Brain (organoid and tissue), 16 donors: ENCODE measurements at places on chromosomes 4 and X.

DNA sequence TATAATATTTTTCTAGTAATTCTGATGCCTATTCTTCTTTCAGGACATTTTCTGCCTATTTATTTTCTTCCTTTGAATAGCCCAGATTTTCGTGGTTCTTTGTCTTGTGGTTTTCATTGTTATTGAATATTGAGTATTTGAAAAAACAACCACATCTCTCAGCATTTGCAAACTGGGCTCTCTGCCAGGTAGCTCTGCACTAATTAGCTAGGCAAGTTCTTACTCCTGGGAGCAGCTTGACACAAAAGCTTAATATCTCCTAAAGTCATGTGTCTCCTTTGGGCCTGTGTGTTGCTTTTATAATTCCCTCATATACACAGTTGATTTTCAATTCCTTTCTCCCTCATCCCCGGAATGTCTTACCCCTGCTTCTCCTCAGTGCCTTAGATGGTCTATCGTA is 413.5 kb upstream of the GRIA3 start:
- DNase-seq = peak; percentile 56

DNA sequence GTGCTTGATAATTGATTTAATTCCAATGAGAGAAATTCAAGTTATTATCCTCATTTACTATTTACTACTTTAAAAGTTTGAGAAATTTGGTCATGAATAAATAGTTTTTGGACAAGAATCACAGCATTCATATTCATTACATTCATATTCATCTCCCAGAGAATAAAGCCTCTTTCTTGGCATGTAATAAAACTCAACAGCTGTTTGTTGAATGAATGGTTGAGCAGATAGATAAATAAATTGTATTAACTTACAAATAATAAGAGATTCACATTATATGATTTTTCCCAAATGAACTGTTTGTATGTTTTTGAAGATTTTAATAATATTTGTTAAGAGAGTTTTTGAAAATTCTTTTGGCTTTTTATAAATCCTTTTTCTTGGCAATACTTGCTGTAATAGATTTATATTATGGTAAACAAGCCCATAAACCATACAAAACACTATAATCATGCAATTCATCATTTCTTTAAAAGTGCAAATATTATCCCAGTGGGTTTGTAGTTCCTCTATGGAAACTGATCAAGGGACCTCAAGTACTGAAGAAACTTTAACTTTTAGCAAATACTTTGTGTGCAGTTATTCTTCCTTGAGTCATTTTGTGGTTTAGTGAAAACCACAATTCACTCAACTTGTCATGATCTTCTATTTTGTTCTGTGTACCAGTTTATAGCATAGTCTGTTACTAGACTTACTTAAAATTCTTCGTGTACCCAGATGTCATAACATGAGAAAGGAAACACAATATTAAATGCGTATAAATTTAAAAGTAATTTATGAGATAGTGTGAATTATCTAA is 371.8 kb downstream of the ADGRL3 start:
- no peak for DNase-seq

DNA sequence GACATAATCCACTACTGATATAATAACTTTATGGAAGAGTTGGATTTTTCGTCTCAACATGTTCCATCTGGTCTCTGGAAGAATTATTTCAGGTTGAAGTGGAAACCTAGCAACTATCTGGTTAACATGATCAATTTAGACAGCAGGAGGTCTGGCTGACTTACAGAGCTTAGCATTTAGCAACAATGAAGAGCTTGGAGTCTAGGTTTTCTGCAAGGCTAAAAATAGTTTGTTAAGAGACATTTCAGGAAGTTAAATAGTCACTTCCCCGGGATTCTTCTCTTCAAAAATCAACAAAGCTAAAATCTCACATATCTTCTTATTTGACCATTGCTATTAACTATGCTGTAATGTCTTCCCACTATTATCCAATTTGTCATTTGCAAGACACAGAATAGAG is 418.6 kb upstream of the DIPK2B start:
- DNase-seq = no peak

GRCh38 chrX:103629318-103630170 is 769 bp downstream of the TCEAL1 start:
- peak; percentile 90 for DNase-seq

DNA sequence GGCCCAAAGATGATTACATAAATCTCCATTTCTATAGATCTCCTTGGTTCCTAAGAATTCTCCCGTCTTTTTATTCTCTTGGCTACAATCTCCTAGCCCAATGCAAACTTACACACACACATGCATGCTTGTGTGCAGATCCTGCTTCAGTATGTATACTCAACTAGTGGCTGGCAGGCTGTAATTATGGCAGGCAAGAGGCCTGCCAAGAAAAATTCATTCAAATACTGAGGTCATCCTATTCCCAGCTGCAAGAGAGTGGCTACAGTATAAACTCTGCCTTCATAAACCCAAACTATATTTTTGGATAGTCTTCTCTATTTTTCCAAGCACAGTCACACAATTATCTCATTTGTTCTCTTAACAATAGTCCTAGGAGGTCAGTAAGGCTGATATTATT is 95.2 kb downstream of the SHROOM4 start:
- DNase-seq = peak; percentile 6
